ENCODE measurements at places on chromosomes 12 and 14.

GRCh38 chr12:128365032-128365431 lies 98.1 kb downstream of the TMEM132C start:
- no peak for DNase-seq

DNA sequence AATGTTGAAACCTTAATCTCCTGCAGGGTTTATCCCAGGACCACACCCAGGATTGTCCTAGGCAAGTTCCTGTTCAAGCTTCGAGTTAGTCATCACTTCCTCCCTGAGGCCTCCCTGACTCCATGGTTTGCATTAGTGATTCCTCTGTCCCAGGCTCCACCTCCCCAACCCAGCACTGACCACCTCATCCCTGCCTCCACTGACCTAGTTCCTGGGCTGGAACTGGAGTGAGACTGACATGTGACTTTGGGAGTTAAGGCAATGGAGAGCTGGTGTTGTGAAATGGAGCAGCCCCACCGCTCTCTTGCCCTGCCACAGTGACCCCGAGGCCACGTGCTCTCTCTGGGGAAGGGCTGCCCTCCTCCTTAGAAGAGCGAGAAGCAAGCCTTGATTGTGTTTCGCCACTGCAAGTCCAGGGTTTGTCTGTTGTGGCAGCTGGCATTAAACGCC lies 15.8 kb upstream of the DTX1 start:
- no peak for DNase-seq

DNA sequence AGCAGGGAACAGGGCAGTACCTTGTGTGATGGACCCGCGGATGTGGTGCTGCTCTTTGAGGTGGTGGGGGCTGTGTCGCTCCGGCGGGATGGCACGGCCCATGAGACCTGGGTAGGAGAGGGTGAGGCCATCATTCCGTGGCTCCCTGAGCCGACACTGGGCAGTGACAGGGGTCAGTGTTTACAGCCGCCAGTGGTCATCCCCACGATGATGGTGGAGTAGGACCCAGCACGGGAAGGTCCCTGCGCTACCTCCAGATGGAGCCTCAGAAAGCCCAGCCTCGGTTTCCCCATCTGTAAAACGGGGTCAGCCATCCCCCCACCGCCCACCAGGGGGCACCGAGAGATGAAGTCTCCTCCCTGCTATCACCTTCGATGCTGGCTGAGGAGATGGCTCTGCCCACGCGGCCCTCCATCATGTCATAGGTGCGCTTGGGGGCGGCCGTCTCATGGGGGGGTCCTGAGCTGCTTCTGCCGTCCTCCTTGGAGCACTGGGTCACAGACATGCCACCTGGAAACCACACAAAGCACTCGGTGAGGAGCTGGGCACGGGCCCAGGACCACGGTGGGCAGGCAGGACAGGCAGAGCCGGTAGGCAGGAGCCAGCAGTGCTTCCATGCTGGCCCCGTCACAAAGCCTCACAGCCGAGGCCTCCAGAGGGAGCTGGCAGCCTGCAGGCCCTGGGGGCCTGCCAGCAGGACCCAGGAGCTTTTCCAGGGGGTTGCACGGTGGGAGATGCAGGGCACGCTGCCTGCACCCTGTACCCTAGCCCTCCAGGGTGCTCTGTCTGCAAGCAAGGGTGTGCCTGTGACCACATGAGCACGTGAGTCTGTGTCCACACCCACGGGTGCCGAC lies 53.1 kb downstream of the RFLNA start:
- DNase-seq = no peak

DNA sequence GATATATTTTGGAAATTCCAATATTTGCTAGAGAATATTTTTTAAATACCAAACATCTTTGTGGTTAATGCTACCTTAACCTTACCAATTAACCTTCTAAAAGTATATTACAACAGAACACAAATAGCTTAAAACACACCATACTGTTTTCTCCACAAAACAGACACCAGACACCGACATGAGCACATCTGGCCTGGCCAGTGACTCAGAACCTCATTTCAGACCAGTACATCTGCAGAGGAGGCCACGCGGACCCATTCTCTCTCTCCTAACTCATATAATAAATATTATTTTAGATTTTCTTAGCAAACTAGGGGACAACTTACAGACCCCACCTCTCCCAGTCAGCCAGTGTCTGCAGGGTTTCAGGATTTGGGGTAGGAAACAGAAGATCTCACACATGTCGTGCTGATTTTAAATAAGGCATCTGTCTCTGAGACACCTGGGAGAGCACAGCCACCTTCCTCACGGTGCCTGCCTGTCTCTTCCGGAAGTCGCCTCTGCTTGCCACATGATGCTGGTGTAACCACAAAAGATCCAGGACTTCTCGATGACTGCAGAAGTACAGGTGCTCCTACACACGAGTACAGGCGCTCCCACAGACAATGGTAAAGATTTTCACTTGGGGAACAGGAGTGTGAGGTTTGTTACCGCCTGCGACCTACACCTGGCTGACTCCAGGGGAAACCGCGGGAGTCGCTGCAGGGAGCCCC lies 9.7 kb upstream of the ANKLE2 start:
- DNase-seq = no peak

DNA sequence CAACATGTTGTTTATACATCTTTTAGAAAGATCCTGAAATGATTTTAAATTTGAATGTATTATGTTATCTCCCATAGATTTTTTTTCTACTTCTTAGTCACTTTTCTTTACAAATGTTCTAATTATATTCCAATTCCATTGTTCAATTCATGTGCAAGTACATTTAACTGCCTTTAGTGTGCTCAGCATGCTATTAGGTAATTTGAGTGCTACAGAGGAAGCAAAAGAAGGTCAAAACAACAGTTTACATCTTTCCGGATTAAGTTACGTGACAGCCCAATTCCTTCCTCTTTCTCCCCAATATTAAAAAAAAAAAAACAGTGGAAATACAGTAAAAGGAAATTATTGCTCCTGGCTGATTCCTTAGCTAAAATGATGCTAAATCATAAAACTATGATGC lies 98.3 kb downstream of the RTN1 start:
- DNase-seq = no peak

GRCh38 chr12:116670859-116671258 lies 67.0 kb downstream of the SPRING1 start:
- DNase-seq = no peak

GRCh38 chr14:77862154-77862786 lies 62.4 kb downstream of the ADCK1 start:
- DNase-seq = no peak

DNA sequence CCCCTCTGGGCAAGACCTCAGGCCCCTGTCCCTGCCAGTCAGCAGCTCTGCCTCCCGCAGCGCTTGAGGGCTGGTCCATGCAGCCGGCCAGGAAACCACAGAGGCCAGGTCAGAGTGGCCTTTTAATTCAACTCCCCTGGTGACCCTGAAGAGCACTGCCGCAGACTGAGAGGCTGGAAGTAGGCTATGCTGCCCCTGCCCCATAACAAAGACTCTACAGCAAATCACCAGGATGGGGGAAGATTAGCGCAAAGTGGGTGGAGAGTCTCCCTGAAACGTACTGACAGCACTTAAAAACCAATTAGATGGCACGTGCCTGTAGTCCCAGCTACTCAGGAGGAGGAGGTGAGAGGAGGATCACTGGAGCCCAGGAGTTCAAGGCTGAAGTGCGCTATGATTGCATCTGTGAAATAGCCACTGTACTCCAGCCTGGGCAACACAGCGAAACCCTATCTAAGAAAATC lies 70.5 kb downstream of the ITPK1 start:
- no peak for DNase-seq

DNA sequence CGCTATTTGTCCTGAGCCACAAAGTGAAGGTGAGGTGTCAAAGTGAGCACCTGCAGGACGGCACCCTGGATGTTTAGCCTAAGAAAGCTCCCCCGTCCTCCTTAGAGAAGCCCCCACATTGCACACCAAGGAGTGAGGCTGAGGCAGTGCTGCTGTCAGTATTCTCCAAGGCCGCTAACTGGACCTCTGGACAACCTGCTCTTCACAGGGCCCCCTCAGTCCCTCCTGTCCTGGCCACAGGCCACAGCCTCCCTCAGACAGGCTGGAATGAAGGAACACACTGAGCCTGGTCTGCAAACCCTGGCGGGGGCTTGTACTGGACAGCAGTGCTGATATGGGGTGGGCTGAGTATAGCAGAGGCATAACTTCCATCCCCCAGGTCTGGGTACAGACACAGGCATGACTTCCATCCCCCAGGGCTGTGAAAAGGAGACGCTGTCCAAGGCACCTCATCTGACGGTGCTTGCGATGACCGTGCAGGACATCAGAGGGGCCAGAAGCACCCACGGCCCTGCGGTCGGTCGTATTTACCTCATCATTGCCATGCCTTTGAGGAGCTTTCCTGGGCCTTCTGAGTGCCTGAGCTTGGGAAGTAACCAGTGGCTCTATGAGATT lies 82.4 kb upstream of the DIO3 start:
- DNase-seq = no peak

- DNase-seq = no peak
Observed at GRCh38 chr14:61186341-61187195, 94.6 kb downstream of the TMEM30B start.

GRCh38 chr14:89279649-89280232 lies 137.3 kb downstream of the FOXN3 start:
- no peak for DNase-seq

DNA sequence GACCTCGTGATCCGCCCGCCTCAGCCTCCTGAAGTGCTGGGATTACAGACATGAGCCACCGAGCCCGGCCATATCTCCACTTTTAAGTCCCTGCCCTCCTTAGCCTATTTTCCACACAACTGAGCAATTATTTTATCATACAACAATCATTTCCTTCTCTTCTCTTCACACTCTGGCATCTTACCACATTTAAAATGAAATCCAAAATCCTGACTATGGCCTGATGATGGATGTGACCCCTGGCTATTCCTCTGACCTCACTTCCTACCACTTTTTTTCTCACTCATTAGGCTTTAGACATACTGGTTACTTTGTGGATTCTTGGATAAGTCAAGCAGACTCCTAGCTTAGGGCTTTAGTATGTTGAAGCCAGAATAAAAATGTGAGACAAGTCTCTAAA lies 21.9 kb upstream of the EID3 start:
- no peak for DNase-seq

GRCh38 chr12:26566675-26567074 lies 266.3 kb downstream of the ITPR2 start:
- no peak for DNase-seq

GRCh38 chr12:104344682-104345081 lies 41.1 kb downstream of the EID3 start:
- no peak for DNase-seq

DNA sequence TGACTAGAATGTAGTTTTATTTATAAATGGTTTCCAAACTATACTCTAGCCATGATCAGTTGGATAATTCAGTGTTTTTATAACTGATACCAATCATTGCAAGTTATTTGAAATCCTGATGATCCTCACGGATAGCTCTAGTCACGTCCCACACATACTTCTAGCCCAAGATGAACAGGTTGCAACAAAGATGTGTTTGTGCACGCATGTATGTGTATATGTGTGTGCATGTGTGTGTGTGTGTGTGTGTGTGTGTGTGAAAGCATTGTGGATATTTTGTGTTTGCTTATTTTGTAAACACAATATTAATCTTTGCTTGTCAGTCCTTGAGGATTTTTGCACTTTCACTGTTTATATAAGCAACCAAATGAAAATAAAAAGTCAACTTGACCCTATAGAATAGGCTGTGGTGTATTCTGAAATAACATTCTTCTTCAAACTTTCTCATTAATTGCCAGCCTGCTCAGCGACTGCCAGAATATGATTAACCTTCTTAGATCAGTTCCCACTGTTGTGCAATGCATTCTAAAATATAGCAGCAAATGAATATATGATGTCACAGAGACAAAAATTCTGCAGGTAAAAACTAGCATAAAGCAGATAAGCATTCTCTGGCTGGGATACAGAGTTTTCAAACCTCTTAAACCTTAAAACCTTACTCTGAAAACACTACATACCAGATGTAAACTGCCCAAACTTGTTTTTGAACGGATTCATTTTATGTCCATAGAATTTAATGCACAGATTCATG lies 48.8 kb upstream of the HIF1A start:
- no peak for DNase-seq

- DNase-seq = no peak
Observed at GRCh38 chr12:113462117-113462774, 9.4 kb downstream of the LHX5 start.

DNA sequence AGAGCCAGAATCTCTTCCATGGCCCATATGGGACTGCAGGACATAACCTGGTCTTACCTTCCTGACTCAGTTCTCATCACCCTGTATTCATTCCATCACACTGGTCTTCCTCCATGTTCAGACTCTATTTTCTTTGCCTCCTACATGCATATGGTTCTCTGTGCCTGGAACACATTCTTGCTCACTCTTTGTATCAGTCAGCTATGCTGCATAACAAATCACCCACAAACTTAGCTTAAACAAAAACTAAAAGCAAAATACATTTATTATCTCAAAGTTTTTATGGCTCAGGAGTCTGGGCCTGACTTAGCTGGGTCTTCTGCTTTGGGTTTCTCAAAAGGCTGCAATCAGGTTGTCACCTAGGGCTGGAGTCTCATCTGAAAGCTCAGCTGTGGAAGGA lies 712.6 kb upstream of the TBX3 start:
- no peak for DNase-seq

GRCh38 chr12:32475724-32476123 lies 76.4 kb downstream of the FGD4 start:
- no peak for DNase-seq

GRCh38 chr12:88185279-88185678 lies 43.2 kb downstream of the TMTC3 start:
- DNase-seq = no peak

GRCh38 chr14:101774006-101774795 lies 12.7 kb downstream of the PPP2R5C start:
- no peak for DNase-seq

- DNase-seq = no peak
Observed at GRCh38 chr14:37834275-37834674, 238.8 kb downstream of the TTC6 start.

DNA sequence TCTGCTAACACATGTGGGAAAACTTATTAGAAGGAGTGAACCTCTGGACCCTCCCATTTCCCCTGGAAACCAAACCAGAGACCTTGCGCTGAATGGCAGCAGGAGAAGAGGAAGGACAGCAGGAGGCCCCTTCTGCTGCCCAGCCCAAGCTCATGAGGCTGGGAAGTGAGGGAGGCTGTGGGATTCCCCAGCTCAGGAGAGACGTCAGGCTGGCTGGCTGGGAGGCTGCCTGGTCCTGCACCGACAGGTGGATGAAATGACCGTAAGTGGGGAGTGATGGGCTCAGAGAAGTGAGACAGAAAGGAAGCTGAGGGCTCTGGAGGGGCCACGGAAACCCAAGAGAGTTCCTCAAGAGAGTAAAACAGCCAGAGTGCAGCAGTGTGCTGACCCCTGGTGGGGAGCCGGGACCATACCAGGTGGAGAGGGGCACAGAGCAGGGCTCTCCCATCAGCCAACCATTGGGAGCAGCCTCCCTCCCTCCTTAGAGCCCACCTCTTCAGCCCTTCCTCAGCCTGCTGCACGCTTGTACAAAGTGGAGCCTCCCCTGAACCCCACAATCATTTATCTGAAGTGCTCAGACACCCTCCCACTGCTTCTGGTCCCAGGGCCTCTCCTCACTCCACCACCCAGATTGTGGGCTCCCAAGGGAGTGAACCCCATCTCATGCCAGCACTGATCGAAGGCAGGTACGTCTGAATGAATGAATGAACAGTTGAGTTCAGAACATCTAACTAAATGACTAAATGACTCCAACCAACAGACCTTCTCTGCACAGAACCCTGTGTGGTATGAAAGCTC lies 14.0 kb downstream of the TAMALIN start:
- DNase-seq = no peak

- DNase-seq = no peak
Observed at GRCh38 chr12:124213666-124214347, 81.1 kb upstream of the RFLNA start.

Data from NCI-H1417 treated with DMSO at 0.1 percent for 48 hours (cell line).